ENCODE measurements at places on chromosomes 7 and 10.

GRCh38 chr10:20354166-20354565 is 537.9 kb downstream of the PLXDC2 start:
- DNase-seq = no peak

DNA sequence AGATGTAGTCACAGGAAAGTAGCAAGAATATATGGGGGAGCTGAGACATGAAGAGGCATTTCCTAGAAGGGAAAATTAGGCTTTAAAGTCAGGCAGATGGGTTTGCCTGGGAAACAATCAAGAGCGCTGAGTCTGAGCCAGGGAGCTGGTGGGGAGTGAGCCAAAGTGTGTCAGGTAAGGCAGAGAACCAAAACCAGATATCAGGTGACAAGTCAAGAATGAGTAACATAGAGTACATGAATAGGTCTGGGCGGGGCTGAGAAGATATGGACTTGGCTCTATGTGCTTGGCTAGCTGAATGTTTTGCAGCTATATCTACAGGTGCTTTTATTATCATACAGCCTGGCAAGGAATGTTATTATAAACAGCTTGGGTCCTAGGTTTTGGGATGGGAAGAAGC is 49.3 kb downstream of the GPR141 start:
- no peak for DNase-seq

DNA sequence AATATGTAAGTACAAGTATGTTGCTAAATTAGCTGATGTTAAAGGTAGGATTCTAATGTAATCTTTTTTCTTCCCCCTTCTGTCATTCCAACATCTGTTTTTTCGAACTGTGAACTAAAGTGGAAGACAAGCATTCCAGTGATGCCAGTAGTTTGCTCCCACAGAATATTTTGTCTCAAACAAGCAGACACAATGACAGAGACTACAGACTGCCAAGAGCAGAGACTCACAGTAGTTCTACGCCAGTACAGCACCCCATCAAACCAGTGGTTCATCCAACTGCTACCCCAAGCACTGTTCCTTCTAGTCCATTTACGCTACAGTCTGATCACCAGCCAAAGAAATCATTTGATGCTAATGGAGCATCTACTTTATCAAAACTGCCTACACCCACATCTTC is 62.7 kb downstream of the WAC start:
- no peak for DNase-seq

DNA sequence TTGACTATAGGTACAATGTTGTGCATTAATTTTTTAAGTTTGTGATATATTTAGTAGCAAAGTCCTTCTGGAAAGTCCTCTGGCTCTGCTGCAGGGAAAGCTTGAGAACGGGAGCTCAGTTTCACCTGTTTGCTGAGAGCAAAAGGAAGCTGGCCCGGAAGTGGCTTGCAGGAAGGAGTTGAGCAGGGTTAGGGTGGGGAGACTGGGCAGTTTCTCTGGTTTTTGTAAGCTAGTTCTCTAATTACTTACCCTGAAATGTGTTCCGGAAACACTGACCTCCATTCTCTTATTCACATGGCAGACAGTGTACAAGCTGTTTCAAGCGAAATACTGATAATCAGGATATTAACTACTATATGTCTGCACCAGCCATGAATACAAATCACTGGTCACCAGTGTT is 22.3 kb downstream of the MAP3K8 start:
- peak; percentile 60 for DNase-seq

- DNase-seq = peak; percentile 79
These were observed 14.0 kb upstream of the IL6 start for GRCh38 chr7:22712999-22713398.

GRCh38 chr7:158891922-158892321 is 35.6 kb downstream of the DYNC2I1 start:
- DNase-seq = no peak

- DNase-seq = no peak
These were observed 45.8 kb upstream of the RHEB start for GRCh38 chr7:151565541-151565940.

DNA sequence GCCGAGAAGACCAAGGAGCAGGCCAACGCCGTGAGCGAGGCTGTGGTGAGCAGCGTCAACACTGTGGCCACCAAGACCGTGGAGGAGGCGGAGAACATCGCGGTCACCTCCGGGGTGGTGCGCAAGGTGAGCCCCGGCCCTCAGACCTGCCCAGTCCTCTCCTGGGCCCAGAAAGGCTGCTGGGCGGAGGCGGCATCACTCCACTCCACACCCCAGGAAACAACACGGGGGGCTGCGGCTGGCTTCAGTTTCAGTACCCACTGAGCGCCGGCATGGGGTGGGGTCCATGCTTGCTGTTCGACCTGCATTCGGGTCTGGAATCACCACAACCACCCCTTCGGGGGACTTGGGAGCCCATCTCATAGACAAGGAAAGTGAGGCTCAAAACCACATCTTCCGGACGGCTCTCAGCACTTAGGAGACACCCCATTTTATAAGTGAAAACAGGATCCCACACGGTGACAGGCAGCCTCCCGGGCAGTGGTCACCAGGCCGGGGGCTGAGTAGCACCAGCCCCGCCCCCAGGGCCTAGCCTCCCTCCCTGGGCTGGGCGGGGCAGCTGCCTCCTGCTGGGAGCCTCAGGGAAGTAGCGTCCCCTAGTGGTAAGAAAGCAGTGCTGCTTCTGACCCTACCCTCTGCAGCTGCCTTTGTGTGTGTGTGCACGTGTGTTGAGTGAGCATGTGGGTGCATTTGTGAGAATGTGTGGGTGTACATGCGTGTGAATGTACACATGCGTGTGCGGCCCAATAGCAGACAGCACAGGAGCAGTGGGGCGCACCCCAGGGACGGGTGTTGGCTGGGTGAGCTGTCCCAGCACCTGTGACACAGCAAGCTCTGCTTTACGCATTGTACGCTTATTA is 1.8 kb downstream of the SNCG start:
- peak; percentile 49 for DNase-seq

DNA sequence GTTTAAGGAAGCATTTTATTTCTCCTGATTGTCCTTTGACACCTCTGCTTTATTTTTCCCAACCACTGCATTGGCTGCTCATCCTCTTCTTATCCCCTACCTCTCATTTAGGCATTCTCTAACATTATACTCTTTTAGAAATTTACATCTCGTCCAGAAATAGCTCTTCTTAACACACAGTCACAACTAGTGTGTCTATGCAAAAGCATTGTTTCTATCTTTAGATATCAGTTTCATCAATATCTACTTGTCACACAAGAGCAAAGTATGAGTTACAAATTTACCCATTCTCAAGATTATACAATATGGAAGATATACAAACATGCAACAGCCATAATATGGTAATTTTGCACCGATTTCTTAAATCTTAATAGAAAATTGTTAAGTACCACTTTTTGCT is 35.7 kb upstream of the MDFIC start:
- no peak for DNase-seq

DNA sequence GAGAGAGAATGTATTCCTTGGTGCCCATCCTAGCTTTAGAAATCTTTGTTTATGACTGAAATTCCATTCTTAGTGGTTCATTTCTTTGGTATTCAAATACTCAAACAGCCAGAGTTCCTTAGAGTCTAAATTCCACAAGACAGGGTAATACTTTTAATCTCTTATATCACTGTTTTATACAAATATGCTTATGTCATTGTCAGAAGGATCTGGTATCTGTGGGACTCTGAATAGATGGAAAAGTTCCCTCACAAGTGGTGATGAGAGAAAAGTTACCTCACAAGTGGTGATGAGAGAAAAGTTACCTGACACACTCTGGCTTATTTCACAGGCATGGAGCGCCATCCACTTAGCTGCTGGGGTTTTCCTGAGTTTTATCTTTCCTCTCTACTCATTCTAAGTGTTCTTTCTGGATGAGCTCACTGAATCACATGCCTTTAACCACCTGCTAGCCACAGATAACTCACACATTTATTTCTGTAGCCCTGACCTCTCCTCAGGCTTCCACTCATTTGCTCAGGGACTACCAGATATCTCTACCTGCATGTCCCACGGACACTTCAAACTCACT is 784.0 kb downstream of the SUGCT start:
- DNase-seq = no peak

GRCh38 chr7:158740013-158740656 is 35.5 kb upstream of the NCAPG2 start:
- no peak for DNase-seq

- peak; percentile 38 for DNase-seq
These were observed 78.6 kb upstream of the C10orf90 start for GRCh38 chr10:126749015-126749655.

GRCh38 chr7:84647797-84648757 is 453.5 kb upstream of the SEMA3A start:
- DNase-seq = no peak

GRCh38 chr10:3987143-3987974 is 202.3 kb upstream of the KLF6 start:
- no peak for DNase-seq

GRCh38 chr7:137462074-137462715 is 118.7 kb upstream of the PTN start:
- no peak for DNase-seq

DNA sequence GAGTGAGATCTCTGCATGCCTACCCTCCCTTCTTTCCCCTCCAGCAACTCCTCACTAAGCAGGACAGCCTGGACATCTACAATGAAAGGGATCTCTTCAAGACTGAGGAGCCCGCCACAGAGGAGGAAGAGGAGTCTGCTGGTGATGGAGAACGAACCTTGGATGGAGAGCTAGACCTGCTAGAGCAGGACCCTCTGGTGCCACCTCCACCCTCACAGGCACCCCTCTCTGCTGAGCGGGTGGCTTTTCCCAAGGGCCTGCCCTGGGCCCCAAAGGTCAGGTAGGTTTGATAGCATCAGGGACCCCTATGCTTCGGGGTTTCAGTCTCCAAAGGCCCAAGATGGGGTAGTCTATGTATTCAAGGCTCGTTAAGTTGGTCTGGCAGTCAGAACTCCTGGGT is 23.9 kb downstream of the STRIP2 start:
- no peak for DNase-seq

- no peak for DNase-seq
These were observed 9.6 kb downstream of the CUL1 start for GRCh38 chr7:148708026-148708885.

DNA sequence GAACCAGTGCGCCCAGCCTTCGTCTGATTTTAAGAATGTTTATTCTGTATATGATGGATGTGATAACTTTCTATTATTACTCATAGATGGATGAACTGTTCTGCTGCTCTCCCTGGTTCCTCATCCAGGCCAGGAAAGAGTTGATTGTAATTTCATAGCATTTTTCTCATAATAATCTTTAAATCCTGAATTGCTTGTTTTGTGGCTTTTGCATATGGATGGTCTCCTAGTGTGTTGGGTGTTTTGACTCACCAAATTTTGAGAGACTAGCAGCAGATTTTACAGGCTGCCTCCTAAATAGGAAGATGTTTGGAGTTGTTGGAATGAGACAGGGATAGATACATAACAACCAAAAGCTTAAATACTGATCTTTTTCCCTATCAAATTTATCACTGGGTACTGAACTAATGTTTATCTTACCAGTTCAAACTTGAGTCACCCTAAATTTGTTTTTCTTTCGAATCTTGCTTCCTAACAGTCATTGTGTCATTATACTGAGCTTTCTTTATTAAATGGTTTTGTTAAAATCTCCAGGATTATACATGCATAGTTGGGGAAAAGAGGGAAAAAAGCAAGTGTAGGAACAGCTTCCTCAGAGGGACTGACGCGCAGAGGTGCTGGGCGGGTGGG is 106.0 kb upstream of the GATA3 start:
- DNase-seq = no peak

- no peak for DNase-seq
These were observed 630.1 kb downstream of the PARD3 start for GRCh38 chr10:34184939-34185386.

DNA sequence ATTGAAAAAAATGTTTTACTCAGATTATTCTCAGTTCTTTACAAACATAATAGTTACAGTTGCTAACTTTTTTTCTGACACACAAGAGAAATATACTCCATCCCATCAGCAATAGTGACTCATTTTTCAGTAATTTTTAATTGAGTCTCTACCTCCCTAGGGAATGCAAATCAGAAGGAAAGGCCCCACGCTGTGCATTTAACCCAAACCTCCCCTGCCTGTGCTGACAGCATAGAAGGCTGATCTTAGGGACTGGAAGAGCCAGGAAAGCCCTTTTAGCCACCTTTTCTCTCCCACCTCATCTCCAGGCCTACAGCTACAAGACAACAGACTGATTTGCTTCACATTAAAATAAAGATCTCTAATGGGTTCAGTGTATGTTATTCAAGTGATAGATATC is 24.7 kb upstream of the PIK3CG start:
- DNase-seq = no peak

DNA sequence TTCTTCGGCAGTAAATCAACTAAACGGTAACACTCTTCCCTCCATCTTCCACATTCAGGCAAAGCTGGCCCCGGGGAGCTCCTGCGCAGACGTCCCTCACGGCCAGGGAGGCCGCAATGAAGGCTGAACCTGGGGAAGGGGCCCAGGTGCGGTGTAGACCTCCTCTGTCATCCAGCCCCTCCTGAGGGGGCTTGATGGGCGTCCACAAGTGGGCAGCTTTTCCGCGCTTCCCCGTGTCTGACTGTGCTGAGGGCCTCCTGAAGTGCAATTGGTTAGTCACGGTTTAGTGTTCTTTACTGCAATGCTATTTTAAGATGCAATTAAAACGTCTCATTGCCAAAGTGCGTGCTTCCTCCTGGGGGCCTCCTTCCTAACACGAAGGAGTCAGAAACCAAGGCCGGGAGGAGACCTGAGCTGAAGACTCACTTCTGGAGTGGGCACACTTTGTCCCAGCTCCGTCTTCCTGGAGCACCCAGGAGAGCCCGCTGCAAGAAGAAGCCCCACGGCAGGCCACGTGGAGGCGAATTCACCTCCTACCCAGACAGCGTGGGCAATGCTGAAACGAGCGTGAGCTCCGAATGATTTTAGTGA is 173.3 kb downstream of the ELFN1 start:
- DNase-seq = no peak

- DNase-seq = no peak
These were observed 207.6 kb upstream of the TMEM72 start for GRCh38 chr10:44703241-44704155.

GRCh38 chr10:69014171-69014570 is 25.6 kb downstream of the KIFBP start:
- DNase-seq = no peak

DNA sequence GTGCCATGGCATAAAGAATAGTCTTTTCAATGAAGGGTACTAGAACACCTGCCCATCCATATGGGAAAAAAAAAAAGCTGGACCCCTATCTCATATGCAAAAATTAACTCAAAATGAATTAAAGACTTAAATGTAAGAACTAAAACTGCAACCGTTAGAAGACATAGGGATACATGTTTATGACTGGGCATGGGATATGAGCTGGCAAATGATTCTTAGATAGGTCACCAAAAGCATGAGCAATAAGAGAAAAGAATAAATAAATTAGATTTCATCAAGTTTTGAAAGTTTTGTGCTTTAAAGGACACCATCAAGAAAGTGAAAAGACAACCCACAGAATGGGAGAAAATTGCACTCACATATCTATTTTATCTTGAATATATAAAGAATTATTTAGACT is 222.0 kb downstream of the ADK start:
- DNase-seq = no peak
